Aorta (tissue), 5 donors: ENCODE measurements at places on chromosomes 7 and 10. TPM values are rescaled to one million over a fixed set of nuclear protein-coding genes. Genes with fewer than 3 reads are reported as not detected.

DNA sequence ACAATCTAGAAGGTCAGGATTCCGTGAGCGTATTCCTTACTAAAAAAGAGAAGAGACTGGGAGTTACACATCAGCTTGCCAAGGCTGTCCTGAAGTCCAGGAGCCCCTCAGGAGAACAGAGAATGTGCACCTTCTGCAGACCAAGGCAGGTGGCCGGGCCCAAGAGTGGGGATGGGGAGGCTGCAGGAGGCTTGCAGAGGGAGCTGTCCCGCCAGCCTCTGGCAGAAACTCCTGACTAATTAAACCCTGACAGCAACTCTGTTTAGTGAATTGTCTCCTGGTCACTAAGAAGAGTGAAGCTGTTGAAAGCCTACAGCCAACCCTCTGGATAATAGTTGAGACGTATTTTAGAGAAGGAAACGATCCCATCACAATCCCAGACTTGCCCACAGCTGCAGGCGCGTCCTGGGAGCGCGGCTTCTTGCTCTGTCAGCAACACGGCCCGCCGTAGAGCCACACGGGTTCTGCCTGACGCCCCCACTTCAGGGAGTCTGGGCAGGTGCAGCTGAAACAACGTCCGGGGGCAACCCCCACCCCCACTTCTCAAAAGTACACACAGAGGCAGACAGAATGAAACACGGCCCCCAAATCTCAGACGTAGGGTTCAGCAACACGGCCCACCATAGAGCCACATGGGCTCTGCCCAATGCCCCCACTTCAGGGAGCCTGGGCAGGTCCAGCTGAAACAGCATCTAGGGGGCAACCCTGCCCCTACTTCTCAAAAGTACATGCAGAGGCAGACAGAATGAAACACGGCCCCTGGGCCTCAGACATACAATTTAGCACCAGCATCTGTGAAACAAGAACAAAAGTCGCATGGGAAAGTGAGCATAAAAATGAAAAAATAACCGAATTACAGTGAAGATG is 45.2 kb downstream of the DIP2C start:
- no peaks in the 10 kb centered on the region for H3K36me3 ChIP-seq
- H3K27ac ChIP-seq, result no peak overlapping the region
- DNase-seq, result no peak

DNA sequence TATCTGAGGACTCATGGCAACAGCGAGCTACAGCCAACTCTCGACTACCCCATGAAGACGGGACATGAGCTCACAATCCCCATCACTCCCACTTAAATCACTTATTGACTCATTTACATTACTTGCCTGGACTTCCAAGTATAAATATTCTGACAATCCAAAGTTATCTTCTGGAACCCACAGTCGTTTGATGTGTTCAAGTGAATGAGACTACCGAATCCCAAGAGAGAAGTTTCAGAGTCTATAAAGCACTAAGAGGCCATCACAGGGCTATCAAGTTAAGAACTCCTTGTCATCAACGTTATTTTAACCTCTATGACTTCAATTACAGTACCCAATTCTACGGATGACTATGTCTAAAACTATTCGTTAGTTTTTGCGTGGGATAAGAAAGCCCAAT is 11.5 kb upstream of the ANAPC16 start:
- no peak overlapping the region for H3K27ac ChIP-seq
- no peaks in the 10 kb centered on the region for H3K4me1 ChIP-seq
- H3K27me3 ChIP-seq, result no peaks in the 10 kb centered on the region

DNA sequence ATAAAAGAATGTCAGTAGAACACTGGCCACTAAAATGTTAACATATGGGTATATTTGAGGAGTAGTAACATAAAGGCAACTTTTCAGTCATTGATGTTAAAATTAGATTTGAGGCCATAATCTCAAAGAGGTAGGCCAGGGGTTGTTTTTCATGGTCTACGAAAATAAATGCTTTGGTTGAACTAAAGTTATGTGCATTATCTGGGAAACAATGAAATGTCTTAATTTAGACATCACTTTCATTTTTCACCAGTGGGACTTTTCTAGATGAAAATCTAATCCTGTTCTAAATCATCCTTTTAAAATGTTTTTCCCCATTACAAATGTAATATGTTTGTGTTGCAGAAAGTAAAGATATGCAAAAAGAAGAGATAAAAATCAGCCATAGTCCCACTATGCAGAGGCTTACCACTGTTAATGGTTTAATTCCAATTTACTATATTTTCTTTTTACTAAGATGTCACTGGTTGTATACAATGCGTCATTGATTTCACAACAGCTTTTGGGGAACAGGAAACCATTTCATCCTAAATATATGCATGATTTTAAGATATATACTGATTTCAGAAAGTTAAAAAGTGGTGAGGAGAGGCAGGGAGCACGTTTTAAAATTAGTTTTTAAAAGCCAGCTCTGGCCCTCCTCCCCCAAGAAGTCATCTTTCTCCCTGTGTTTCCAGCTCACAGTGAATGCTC is 64.3 kb downstream of the ARID5B start:
- H3K36me3 ChIP-seq, result no peaks in the 10 kb centered on the region
- H3K27ac ChIP-seq, result no peak overlapping the region
- no peaks in the 10 kb centered on the region for H3K27me3 ChIP-seq
- H3K4me3 ChIP-seq, result no peak overlapping the region
- H3K4me1 ChIP-seq, result peaks cover 7% of the 10 kb centered on the region

DNA sequence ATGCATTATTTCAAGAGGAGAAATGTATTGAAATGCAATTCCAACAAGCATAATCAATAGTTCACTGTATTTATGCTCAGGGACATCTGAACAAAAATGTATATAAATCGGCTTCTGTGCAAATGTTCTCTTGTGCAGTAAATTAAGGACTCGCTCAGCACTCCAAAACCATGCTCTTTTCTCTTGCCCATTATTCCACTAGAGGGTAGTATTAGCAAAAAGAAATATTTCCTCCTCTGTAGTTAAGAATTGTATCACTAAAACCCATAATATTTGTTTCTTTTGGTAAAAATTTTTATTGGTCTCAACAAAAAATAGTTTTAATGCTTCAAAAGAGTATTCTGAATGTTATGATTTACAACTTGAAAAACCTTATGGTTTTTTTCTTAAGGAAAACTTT is 803.1 kb downstream of the PCDH15 start:
- H3K36me3 ChIP-seq, result no peaks in the 10 kb centered on the region
- H3K4me1 ChIP-seq, result no peaks in the 10 kb centered on the region

DNA sequence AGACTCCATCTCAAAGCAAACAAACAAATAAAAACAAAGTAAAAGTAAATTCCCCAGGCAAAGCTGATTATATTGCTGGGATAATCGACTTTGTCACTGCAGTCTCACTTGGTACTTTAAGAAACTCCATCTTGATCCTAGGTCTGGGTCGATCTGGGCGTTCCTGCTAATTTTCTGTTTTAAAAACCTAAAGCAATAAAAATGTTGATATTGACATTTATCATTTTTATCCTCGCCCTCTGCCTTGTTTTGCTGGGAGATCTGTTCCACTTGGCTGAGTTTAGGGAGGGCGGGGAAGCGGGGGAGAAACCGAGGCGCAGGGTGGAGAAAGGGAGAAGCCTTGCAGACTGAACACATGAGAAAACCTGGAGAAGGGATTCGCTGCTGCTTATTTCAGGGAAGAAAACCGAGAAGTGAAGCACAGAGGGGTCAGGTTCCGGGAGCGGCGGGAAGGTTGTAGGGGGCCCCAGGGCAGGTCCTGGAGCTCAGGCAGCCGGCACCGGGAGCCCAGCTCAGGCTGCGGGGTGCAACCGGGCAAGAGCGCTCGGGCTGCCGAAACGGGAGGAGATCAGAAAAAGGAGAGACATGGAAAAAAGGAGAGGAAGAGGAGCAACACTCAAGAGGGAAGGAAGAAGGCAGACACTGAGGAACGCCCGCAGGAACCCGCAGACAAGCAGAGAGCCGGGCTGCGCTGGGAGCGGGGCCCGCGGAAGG is 27.3 kb upstream of the KMT2C start:
- no peak for DNase-seq
- H3K4me1 ChIP-seq, result no peaks in the 10 kb centered on the region
- H3K27ac ChIP-seq, result peak overlapping the region; percentile 94
- peak overlapping the region; percentile 75 for H3K4me3 ChIP-seq
- H3K27me3 ChIP-seq, result no peaks in the 10 kb centered on the region

DNA sequence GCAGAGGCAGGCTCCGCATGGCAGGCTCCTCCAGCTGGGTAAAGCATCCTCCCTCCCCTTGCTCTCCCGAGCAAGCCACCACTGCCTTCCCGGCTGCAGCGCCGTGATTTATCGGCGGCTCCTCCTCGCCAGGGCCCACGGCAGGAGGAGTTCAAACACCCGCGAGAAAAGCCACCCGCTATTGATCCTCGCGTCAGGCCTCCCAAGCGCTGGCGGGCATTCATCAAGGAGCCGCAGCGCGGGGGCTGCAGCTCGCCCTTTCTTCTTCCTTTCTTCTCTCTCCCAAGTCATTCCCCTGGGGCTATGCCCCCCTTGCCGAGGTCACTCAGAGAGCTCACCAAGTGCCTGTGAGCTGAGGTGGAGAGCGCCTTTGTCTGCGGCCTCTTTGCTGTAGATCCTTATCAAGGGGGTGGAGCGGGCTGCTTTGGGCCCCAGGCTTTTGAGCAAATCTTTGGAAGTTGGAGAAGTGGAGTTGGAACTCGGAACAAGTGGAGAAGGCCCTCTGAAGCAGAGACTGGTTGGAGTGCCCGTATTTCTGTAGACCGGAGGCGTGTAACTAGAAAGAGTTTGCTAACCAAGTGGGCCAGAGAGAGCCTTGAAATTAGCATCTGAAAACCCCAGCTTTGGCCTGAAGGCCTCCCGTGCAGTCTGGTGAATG is 107.2 kb upstream of the PPIF start:
- H3K4me3 ChIP-seq, result no peak overlapping the region
- H3K27me3 ChIP-seq, result no peaks in the 10 kb centered on the region
- DNase-seq, result no peak
- H3K27ac ChIP-seq, result no peak overlapping the region
- H3K4me1 ChIP-seq, result no peaks in the 10 kb centered on the region

Gene RPS24
- 6,972 TPM for polyA plus RNA-seq

DNA sequence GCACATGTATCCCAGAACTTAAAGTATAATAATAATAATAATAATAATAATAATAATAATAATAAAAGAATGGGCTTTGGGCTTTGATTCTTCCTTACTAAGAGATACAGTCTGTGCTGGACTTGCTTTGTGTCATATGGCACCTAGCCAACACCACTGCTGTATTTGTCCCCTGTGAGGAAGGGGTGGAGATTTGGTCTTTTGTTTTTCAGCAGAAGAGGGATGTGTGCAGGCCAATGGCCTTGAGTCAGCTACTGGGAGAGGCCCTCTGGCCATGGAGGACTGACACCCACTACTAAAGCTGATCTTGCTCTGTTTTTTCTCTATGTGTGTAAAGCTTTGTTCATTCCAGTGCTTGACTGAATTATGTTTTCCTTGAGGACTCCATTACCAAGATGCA is 573.0 kb upstream of the PCDH15 start:
- H3K4me3 ChIP-seq, result no peak overlapping the region
- H3K36me3 ChIP-seq, result no peaks in the 10 kb centered on the region
- no peaks in the 10 kb centered on the region for H3K4me1 ChIP-seq
- H3K27ac ChIP-seq, result no peak overlapping the region
- DNase-seq, result no peak

GRCh38 chr10:88333248-88333630 is 249.9 kb downstream of the RNLS start:
- no peaks in the 10 kb centered on the region for H3K36me3 ChIP-seq
- no peaks in the 10 kb centered on the region for H3K4me1 ChIP-seq
- DNase-seq, result no peak
- H3K4me3 ChIP-seq, result no peak overlapping the region
- H3K27me3 ChIP-seq, result no peaks in the 10 kb centered on the region
- no peak overlapping the region for H3K27ac ChIP-seq

GRCh38 chr10:90859321-90859751 is 1.5 kb upstream of the HTR7 start:
- no peaks in the 10 kb centered on the region for H3K36me3 ChIP-seq
- no peak overlapping the region for H3K27ac ChIP-seq
- no peaks in the 10 kb centered on the region for H3K4me1 ChIP-seq
- H3K4me3 ChIP-seq, result no peak overlapping the region

Gene SEC61G
- polyA plus RNA-seq, result 623 TPM

Gene AKAP9
- polyA plus RNA-seq, result 21.7 TPM

DNA sequence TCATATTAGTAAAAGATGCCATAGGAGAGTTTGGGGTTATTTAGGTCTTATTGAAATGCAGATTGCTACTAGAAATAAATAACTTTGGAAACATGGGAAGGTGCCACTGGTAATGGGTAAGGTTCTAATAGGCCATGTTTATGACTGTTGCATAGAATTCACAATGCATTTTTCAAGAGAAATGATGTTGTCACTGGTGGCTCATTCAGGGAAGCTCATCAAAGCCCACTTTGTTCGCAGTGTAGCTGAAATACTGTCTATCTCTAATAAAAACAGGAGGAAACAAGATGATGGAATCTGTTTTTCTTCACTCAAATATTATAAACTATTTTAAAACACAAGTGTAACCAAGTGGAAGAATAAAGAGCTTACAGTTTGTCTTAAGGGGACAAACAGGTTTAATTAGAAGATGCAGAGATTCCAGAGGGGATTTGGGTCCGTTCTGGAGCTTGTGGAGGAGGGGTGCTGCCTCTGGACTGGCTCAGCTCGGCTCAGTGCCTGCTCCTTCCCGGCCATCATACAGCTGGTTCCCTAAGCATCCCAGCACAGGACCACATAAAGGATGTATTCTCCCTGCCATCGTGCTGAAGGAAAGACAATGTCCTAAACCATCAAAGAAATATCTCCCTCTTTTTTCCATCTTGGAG is 20.4 kb downstream of the OPALIN start:
- no peak overlapping the region for H3K27ac ChIP-seq
- H3K4me1 ChIP-seq, result no peaks in the 10 kb centered on the region
- peaks cover 2% of the 10 kb centered on the region for H3K27me3 ChIP-seq
- no peak overlapping the region for H3K4me3 ChIP-seq

Gene MPP7
- 11.0 TPM for polyA plus RNA-seq

- no peaks in the 10 kb centered on the region for H3K27me3 ChIP-seq
- H3K27ac ChIP-seq, result no peak overlapping the region
- H3K36me3 ChIP-seq, result no peaks in the 10 kb centered on the region
- H3K4me1 ChIP-seq, result no peaks in the 10 kb centered on the region
- no peak overlapping the region for H3K4me3 ChIP-seq
Observed at GRCh38 chr7:157032128-157032527, 21.7 kb upstream of the MNX1 start.

Gene MCM10
- 0.13 TPM for polyA plus RNA-seq

DNA sequence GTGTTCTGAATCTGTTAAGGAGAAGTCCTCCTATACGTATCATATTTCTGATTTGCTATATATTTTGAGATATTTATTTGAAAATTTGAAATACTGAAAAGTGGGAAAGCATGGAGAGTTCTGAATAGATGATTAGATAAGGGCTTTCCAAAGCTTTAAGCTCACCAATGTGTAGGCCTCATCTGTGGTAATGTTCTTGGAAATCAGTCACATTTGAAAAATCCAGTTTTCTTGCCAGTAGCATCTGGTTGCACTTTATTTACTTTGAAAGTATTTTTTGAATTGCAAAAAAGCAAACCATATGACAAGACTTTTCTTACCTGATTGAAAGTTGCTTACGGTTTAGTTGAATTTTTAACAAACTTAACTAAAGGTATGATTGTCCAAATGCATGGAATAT is 21.7 kb downstream of the ADD3 start:
- no peak overlapping the region for H3K27ac ChIP-seq
- no peak for DNase-seq
- H3K4me1 ChIP-seq, result no peaks in the 10 kb centered on the region
- H3K36me3 ChIP-seq, result no peaks in the 10 kb centered on the region

GRCh38 chr10:132943058-132943790 is 854 bp upstream of the CFAP46 start:
- no peak overlapping the region for H3K27ac ChIP-seq
- no peaks in the 10 kb centered on the region for H3K36me3 ChIP-seq
- no peaks in the 10 kb centered on the region for H3K27me3 ChIP-seq
- H3K4me1 ChIP-seq, result no peaks in the 10 kb centered on the region
